ENCODE measurements at places on chromosomes 4 and X.

GRCh38 chr4:122798101-122798500, 28.5 kb upstream of the FGF2 start:
- DNase-seq, result no peak

GRCh38 chr4:178632415-178632814, 1190.2 kb upstream of the AGA start:
- DNase-seq, result no peak

GRCh38 chr4:20383283-20383682, 131.6 kb downstream of the SLIT2 start:
- no peak for DNase-seq

DNA sequence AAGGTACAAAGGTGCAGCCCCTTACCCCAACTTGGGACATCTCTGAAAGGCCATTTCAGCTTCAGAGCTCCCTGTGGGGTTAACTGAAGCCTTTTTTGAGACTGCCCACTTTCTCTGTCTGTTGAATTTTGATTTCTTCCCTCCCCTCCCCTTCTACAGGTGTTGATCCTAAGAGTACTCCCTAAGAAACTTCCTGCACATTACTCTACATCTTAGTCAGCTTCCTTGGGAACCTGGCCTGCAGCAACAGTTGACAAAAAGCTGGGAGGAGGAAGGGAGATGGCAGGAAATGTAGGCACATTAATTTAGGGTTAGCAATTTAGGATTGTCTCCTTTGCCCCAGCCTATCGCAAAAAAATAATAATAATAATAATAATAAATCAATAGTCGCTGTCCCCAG, 1.2 kb upstream of the IDS start:
- DNase-seq, result no peak

DNA sequence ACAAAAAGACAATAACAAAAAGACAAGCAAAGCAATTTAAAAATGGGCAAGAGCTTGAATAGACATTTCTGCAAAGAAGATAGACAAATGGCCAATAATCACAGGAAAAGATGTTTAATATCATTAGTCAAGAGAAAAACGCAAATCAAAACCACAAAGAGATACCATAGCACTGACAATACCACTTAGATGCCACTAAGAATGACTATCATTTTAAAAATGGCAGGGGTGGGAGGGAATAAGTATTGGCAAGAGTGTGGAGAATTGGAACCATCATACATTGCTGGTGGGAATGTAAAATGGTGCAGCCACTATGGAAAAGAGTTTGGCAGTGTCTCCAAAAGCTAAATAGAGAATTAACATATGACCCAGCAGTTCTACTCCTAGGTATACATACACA, 15.1 kb upstream of the EXOC1 start:
- DNase-seq, result no peak

DNA sequence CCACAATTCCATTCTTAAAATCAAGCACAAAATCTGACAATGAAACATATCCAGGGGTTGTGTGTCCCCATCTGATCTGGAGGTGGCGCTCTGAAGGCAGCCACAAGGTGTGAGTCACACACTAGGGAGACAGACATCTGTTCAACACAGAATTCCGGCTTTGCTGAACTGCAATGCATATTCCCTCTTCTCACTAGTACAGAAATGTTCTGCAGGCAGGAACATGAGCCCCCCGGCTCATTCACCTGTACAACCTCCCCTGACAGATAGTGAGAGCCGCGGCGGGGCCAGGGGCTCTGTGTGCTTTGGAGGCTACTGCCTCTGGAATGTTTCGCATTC, 41.9 kb downstream of the WDR1 start:
- no peak for DNase-seq

DNA sequence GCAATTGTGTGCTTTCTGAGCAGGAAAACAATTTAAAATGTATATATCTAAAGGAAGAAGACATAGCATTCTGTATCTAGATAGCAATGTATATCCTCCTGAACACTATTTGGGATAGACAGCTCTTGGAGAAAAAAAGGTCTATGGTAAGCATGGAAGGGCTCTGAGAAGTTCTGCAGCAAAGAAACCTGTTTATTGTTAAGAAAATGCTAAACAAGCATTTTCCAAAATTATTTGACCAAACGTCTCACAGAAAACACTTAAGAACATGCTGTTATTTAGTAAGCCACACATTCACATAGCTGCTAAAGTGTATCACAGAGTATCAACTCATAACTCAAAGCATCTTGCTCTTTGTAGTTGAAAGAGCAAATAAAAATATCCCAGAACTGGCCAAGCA, 67.9 kb downstream of the SH3RF1 start:
- DNase-seq, result no peak

GRCh38 chr4:26719954-26720552, 136.2 kb downstream of the TBC1D19 start:
- no peak for DNase-seq

GRCh38 chr4:110096405-110096804, 102.0 kb downstream of the ELOVL6 start:
- no peak for DNase-seq

GRCh38 chr4:112604589-112604988, 32.1 kb downstream of the ZGRF1 start:
- peak; percentile 6 for DNase-seq

DNA sequence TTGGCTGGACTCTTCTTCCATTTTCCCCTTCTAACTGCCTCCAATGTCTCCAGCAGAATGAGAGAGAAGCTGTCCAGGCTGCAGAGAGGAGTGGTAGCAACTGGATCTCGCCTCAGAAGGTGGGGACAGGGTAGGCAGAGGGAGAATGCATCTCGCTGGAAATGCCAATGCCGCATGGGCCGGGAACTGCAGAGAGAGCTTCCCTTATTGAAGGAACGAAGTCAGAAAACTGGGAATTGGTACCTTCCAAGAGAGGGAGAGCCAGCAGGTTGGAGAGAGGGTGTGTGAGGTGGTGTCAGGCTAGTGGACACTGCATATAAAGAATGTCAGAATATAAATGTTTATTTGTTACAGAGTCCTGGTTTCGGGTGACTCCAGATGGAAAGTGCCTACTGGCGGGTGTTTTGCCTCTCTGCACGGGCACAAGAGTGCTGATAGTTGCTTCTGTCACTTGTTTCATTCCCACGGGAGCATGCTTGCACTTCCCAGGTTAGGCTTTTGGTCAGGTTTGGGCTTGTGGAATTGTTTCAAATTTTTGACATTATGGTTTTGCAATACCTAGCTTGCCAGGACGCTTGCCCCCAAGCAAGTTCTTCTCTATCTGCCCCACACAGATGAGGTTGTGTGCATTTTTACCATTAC, 156.8 kb upstream of the STS start:
- no peak for DNase-seq

DNA sequence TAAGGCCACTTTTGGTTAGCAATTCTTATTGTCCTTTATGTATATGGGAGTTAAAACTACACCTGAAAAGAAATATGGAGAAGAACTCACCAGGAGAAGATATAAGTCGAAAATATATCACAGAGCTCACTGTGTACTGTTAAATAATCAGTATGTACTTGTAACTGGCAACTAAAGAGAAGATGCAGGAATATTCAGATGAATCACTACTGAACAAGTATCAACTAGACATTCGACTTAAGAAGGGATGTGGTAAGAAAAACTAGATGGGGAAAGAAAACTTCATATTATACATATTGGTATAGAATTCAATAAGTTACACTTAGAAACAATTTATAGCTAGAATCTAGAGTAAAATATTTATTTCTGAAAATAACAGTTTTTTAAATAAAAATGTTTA, 230.0 kb downstream of the CAMK2D start:
- DNase-seq, result no peak

GRCh38 chr4:142128529-142128928, 492.1 kb downstream of the IL15 start:
- DNase-seq, result no peak

- DNase-seq, result no peak
Observed at GRCh38 chrX:47229427-47229826, 3.4 kb upstream of the USP11 start.

- DNase-seq, result no peak
Observed at GRCh38 chrX:155745792-155746191, 133.0 kb upstream of the TMLHE start.

DNA sequence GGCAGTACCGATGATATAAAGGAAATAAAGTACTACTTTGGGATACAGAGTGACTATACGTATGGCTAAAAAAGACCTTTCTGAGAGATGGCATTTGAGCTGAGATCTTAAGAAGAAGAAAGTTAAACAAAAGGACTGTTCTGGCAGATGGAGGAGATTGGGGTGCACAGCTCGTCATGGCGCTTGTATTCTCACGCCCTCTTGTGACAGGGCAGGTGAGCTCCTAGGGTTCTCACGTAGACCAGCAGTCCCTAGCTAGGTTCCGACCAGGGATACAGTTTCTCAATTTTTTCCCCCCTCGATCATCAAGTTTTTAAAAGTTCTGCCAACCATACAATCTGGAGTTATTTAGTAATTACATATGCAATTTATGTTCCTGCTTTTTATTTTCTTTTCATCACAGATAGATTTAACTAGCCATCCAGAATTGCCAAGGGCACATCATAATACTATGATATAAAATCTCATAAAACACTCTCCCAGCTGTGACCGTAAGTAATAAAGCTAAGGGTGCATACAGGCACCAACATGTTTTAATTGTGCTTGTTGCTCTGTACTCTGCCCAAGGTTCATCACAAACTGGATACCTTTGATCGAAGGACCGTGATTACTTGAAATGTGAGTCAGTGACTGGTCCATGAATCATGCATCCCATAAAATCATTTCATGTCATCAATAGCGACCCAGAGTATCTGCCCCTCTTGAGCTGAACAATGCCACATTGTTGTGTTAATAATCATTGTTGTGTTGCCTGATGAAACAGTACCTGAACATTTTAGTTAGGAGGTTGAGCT, 69.4 kb upstream of the ZNF518B start:
- DNase-seq, result no peak

DNA sequence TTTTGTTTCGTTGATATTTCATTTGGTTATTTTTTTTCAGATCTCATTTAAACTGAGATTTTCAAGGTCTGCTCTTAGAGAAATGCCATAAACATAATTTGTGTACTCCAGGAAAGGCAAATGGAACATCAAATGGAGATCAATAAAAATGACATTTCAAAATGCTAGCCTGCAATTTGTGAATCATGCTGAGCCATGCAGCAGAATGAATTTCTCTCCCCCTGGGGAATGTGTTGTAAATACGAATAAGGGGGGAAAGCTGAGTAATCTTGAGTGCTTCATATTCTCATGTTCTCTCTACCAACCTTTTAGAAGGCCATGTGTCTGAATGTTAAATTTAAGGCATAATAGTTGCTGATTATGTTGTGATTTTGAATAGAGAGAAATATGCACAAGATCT, 7.8 kb downstream of the ZCCHC4 start:
- DNase-seq, result no peak

DNA sequence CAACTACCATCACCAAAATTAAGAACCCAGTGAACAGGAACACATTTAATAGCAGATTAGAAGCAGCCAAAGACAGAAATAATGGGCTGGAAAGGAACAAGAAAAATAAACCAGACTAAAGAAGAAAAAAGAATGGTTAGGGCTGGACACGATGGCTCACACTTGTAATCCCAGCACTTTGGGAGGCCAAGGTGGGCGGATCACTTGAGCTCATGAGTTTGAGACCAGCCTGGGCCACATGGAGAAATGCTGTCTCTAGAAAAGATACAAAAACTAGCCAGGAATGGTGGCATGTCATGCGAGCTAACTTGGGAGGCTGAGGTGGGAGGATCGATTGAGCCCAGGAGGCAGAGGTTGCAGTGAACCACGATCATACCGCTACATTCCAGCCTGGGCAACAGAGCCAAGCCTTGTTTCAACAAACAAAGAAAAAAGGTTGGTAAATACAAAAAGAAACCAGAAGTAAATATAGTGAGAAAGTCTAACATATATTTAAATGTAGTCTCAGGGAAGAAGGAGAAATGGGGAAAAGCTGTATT, 102.0 kb downstream of the AFAP1 start:
- DNase-seq, result no peak

- no peak for DNase-seq
Observed at GRCh38 chr4:152663203-152664066, 16.4 kb downstream of the TMEM154 start.

DNA sequence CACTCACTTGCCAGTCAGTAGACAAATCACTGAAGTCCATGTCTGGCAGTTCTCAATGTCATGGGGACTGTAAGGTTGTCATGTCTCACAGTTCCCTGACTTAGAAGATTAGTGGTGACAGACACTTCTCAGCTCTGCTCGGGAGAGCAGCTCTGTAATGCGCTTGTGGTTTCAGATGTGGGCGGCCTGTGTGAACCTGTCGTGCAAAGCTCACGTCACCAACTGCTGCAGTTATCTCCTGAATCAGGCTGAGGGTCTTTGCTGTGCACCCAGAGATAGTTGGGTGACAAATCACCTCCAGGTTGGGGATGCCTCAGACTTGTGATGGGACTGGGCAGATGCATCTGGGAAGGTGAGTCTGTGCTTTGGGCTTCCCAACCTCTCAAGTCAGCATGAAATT, at the start of gene IL9R:
TSS of gene IL9R (plus strand) at position 261 of the 400 bp plus-strand sequence. CDS start at position 325, 64 bp downstream.
- peak; percentile 27 for DNase-seq

DNA sequence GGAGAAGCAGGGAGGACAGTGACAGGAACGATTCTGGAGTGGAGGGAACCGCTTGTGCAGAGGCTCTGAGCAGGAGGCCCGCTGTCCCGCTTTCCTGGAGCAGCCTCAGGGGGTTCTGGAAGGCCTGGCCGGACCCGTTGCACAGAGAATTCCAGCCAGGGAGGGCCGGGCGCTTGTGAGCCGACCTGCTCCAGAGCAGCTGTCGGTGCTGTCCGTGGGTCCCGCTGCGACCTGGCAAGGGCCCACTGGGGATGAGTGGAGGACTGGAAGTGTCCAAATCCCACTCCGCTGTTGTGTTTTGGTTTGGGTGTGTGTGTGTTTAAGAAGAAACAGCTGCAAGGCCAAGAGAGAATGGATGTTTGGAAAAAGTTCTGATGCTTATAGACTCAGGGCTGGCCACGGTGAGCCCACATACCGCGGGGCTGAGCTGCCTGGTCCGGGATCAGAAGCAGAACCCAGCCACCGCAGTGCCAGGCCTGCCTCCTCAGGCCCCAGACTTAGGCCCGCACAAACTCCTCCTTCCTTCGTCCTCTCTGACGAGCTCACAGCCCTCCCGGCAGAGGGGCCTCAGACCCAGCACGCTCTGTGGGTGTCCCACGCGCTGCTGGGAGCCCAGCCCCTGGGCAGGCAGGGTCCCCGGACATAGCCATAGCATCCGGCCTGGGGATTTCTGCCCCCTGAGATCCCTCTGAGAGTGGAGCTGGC, 73.9 kb downstream of the HTRA3 start:
- DNase-seq, result no peak

GRCh38 chr4:39169426-39169825, 12.9 kb upstream of the WDR19 start:
- no peak for DNase-seq

GRCh38 chr4:163582703-163583102, 88.2 kb downstream of the TMA16 start:
- no peak for DNase-seq

GRCh38 chr4:81412946-81413495, 58.7 kb downstream of the RASGEF1B start:
- no peak for DNase-seq

- no peak for DNase-seq
Observed at GRCh38 chr4:177907736-177908424, 465.6 kb upstream of the AGA start.

GRCh38 chrX:13088156-13088487, 43.7 kb upstream of the FAM9C start:
- DNase-seq, result no peak

Data from stimulated activated CD8-positive, alpha-beta memory T cell treated with anti-CD3 and anti-CD28 coated beads, Interleukin-12 subunit alpha, Interleukin-12 subunit beta, amount 100 ng/mL, for 1 hour (primary cell).